Activated CD4-positive, CD25-positive, alpha-beta regulatory T cell (primary cell): ENCODE measurements at places on chromosomes 13 and 19.

DNA sequence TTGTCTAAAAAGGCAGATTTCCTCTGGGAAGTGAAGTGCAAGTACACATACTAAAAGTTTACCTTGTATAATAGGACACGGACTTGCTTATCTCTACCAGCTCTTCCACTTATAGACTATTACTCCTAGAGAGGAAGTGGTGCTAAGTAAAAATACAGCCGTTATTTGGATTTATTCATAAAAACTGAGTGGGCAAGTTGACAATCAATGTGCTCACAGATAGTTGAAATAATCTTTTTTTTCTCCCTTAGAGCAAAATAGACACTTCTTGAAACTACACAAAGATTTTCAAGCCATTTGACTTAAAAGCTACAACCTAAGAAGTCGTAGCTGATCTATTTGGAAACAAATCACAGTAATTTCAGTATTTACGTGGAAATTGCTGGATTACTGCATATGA, 2584.7 kb upstream of the PCDH20 start:
- no peak for DNase-seq

DNA sequence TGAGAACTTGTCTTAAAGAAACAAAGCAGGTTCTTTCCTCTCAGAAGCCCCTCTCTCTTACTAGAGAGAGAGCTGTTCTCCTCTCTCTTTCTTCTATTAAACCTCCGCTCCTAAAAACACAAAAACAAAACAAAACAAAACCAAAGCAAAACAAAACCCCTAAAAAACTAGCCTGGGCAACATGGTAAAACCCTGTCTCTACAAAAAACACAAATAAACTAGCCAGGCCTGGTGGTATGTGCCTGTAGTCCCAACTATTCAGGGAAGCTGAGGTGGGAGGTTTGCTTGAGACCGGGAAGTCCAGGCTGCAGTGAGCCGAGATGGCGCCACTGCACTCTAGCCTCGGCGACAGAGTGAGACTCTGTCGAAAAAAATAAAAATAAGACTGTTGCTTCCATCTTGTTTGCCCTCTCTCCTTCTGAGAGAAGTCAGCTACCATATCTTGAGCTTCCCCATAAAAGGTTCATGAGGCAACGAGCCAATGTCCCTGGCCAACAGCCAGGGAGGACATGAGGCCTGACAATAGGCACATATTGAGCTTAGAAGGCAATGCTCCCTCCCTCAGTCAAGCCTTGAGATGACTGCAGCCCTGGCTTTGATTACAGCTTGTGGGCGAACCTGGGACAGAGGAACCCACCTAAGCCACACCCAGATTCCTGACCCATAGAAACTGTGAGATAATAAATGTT, 17.5 kb upstream of the FLT3 start:
- DNase-seq, result no peak

DNA sequence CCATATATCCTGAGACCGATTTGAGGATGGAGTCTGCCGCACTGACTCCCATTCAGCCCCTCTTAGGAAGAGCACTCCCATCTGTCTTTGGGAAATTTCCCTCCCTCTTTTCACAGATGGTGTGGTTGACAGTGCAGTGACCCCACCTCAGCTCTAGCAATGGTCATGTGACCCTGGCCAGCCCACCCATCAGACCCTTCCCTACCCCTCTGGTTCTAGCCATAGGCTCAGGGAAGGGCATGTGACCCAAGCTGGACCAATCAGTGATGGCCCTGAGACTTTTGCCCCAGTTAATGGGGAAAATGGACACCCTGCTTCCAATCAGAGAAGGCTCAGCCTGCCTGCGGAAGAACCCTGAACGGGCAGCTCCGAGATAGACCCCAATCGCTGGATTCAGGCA, 26.3 kb downstream of the IL12RB1 start:
- no peak for DNase-seq

DNA sequence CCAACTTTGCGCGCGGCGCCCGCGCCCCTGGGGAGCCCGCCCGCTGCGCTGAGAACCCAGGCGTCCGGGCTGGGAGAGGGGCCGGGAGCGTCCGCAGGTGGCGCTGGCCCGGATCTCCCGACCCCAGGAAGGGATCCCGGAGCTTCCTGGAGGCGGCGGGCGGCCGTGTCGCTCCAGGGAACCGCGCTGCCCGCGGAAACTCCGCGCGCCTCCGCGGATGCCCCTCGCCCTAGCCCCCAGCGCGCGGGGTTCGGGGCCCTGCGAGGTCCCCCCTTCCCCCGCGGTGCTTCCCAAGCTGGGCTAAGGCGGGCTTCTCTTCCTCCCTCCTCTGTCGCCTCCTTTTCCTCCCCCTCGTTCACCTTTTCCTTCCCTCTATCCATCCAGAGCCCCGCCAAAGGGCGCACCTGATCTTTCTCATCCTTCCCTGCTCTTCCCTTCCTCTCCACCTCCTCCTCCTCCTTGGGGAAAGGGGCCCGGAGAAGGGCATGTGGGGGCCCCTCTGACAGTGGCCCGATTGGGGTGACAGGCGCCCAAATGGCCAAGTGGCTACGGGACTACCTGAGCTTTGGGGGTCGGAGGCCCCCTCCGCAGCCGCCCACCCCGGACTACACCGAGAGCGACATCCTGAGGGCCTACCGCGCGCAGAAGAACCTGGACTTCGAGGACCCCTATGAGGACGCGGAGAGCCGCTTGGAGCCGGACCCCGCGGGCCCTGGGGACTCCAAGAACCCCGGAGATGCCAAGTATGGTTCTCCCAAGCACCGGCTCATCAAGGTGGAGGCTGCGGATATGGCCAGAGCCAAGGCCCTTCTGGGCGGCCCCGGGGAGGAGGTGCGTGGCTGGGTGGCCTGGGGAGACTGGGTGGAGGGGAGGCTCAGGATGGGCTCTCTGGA, 710 bp downstream of the SHD start:
- no peak for DNase-seq
